Stimulated activated CD4-positive, alpha-beta T cell treated with anti-CD3 and anti-CD28 coated beads, Interleukin-2, amount 100 ng/mL, for 48 hours (primary cell): ENCODE measurements at places on chromosomes 1 and 21.

DNA sequence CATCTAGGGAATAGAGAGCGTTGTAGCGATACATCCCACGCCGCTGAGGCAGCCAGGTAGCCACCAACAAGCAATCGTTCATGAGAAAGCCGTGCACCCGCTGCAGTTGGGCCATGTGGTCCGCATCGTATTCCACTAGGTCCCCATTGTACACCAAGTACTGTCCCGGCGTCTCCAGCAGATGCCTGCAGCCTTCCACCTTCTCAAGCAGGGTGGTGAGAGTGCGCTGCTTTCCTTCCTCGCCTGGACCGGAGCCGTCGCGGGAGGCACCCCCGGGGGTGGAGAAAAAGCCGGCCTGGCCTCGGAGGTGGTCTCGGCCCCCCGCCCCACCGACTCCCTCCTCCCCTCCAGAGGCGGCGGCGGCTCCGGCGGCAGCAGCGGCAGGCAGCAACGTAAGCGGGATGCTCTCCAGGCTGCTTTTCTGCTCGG lies 595 bp downstream of the EXOC8 start:
- DNase-seq, result no peak

- no peak for DNase-seq
These were observed 58.1 kb downstream of the SERBP1 start for GRCh38 chr1:67372136-67372535.

DNA sequence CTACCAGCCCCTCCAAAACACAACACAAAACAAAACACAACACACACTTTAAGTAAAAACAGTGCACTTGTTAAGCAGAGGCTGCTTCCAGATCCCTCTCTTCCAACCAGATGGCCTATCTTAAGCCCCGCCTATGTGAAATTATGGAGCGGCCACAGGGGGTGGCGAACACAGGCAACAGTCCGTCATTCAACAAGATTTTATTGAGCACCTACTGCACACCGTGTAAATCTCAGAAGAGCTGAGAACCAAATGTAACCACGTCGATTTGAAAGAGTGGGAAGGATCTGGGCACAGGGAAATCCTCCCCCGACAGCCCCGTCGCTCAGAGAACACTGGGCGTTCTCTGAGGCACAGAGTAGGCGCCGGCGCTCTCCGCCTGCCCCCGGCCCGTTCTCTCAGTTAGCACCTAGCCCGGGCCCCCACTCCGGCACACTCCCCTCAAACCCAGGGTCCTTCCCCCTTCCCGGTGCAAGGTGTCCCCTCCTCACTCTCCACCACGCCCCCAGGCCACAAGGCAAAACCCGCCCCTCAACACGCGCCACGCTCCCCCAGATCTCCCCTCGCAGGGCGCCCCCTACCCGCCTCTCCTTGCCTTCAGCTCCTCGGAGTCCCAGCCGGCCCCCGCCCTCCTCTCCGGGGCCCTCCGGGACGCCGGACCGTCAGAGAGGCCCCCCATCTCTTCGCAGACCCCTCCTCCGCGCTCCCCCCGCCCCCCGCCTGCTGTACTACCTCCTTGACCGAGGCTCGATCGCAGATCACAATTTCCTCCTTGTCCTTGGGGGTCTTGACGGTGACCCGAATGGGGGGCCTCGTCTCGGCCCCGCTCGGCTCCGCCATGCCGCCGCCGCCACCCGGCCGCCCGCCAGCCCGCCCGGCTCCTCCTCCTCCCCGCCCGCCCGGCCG lies 483 bp downstream of the UBQLN4 start:
- DNase-seq, result peak; percentile 63

DNA sequence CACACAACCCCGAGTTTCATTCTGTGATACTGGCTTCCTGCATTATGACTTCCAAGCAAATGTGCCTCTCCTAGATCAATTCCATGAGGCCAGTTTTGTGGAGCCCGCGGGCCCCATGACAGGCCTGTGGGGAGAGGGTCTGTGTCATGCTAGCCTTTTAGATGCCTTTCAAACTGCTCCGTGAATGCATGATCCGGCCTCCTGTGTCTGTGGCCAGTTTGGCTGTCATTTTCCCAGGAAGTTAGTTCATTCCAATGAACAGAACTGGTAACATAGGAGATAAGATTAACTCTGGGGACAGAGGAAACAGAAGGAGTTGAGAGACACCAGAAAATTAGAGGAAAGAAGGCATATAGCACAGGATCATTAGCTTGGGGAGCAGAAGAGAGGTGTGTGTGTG lies 3.2 kb downstream of the FNDC7 start:
- no peak for DNase-seq

DNA sequence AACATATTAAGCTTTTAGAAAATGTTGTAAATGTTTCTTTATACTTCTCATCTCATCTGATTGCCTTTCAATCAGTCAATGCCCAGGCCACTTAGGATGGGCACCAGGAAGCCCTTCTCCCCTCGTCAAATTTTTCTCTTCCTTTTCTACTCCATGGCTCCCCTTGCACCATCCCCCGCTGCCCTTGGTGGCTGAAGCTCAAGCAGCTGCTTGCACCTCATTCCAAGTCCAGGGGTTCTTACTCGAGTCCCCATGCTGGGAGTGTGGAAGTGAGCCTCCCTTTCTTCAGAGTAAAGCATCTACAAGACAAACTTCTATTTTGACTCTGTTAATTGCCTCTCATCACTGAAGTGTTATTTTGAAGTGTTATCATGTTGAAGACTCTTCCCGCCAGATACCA lies 39.7 kb upstream of the KRTAP11-1 start:
- no peak for DNase-seq

DNA sequence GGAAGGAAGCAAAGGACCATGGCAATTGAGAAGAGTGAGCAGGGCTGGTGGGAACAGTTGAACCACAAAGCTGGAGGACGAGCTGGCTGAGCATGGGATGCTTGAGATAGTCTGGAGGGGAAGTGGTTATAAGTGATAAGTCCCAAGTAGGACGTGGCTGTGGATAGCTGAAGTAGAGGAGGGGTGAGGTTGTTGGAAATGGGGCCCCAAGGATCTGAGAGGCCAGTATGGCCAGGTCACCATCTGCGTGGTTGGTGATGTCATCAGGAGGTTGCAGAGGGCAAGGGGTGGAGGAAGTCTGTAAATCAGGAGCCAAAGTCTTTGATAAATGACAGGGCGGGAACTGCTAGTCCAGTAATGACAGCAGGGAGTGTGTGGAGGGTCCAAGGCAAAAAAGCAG lies 11.0 kb upstream of the REN start:
- DNase-seq, result no peak

- no peak for DNase-seq
These were observed 34.8 kb downstream of the KPNA6 start for GRCh38 chr1:32142446-32143301.

DNA sequence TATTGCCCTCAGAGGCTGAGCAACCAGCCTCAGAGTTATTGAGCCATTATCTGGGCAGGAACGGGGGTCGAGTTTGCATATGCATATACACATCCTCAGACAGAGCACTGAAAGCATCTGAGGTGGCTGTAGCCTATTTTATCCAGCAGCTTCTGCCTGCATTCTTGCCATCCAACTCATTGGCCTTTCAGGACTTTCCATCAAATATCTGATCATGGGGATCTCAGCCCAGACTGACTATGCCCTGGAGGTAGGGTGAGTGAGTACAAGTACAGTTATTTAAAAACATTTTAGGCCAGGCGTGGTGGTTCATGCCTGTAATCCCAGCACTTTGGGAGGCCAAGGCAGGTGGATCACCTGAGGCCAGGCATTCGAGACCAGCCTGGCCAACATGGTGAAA lies 1.8 kb upstream of the MTF1 start:
- no peak for DNase-seq

DNA sequence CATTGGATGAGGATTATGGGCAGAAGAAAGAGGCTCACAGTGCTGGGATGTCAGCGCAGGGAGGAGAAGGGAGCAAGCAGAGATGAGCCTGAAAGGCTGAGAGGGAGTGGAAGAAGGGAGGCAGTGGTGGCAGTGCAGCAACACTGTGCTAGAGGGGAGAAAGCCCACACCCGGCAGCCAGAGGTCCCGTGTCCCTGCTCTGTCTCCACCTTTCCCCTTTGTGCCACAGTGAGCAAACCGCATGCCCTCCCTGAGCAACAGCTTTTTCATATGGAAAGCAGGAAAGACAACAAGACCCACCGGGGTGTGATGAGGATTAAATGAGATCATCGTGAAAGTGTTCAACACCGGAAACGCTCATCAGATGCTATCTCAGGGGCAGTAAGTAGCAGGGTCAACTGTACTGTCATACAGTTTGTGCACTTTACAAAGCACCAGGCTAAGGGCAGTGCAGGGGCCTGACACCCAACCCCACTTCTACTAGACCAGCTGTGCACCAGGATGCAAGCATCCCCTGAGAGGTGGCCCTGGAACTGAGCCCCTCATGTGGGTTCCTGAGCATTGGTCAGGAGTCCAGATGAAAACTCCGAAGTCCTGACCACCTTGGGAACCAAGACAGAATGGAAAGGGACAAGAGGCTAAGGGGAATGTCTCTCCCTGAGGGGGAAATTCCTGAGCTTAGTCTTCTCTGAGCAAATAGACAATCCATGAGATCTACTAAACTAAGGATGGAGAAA lies 9.1 kb downstream of the NHLH1 start:
- no peak for DNase-seq

DNA sequence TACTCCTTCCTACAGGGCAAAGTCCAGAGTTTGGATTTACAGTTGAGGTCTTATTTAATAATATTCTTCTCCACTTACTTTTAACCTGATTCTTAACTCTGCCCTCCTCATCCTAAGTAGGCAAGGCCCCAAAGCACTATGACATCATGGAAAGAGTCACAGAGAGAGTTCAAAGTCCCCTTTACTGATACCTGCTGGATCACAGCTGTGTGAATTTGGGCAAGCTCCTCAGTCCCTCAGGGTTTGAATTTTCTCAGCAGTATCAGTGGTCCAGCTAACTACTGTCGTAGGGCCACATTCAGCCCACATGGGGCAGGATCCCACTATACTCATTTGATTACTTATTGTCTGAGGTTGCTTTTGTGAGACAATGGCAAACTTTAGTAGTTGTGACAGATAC lies 16.0 kb downstream of the TYW3 start:
- DNase-seq, result no peak

DNA sequence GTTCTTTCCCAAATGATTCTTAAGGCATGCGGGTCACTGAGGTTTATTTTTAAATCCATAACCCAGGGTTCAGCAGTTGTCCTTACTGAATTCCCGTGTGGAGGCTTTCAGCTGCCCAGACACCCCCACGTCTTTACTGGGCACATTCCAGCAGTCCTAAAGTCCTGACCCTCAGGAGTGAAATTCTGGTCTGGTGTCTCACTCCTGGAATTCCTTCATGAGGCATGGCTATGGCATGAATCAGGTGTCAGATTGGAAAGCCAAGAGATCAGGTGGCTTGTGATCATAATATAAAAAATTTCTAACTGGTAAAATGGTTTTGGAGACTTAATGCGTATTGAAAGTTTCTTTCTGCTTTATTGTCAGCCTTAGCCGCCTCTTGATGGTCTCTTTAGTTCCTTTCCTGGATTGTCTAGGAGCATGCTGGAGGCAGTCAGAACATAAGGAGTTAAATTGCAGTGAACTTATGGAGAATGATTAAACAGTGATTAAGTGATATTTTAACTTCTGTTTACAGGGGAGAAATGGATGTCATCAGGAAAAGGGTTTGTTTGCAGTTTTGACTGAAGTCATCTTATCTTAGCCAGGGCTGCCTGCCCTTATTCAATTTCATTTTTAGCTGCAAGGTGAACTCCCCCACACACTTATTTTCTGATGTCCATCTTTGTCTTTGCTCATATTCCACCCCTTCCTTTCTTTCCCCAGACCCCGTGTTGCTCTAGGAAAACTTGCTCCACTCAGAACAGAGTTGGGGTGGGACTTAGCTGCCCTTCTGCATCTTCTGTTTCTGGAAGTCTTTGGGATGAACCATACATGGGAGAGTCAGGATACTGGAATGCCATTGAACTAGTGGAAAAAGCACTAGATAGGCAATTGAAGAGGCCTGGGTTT lies 25.7 kb upstream of the MACF1 start:
- DNase-seq, result no peak

DNA sequence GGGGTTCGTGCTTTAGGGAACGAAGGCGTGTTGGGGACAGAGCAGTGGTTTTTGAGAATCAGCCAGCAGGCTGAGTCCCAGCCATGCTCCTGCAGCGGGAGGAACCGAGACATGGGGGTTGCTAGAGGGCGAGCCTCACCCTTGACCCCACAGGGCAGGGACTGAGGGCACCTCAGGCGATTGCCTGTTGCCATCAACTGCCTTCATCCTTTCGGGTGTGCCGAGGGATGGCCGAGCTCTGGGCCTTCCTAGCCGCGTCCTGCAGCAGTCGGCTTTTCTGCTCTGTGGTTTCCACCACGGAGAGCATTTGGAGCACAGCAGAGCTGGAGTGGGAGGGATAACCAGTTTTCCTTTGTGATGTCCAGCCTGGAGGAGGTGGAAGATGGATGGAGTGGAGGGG lies 13.3 kb downstream of the SPSB1 start:
- DNase-seq, result no peak

- DNase-seq, result no peak
These were observed 10.7 kb downstream of the EPHA2 start for GRCh38 chr1:16145030-16145661.

GRCh38 chr1:222404710-222405109 lies 143.2 kb downstream of the HHIPL2 start:
- DNase-seq, result no peak

GRCh38 chr1:35536556-35537162 lies 20.5 kb downstream of the KIAA0319L start:
- no peak for DNase-seq

DNA sequence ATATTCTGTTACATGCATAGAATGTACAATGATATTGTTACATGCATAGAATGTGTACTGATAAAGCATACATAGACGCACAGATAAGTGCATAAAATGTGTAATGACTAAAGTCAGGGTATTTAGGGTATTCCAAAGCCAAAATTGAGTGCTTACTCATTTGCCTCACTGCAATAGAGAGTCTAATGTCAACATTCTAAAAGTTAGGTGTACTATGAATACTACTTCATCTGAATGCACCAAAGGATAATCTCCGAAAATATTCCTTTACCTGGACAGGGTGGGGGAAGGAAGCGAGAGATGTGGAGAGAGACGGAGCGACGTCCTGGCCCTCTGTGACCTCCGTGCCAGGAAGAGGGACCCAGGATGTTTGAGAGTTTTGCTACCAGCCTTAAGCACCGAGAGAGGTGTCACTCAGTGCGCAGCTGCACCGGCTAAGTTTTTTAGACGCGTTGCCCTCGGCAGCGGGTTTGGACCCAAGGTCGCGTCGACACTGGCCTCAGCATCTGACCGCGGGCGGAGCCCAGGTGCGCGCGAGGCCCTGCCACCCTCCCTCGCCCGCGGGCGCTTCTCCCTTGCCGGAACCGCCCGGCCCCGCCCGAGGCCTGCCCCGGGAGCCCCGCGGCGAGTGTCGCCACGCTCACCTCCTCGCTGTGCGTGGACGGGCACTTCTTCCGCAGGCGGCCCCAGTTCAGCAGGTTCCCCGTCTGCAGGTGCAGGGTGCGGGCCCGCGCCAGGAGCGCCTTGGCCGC lies 660 bp downstream of the GCLM start:
- peak; percentile 27 for DNase-seq
